Activated naive CD8-positive, alpha-beta T cell treated with anti-CD3 and anti-CD28 coated beads, Interleukin-2, amount 10 ng/mL, durations not matched to agents 7 days and 5 days (primary cell): ENCODE measurements at places on chromosomes 5 and 9. TPM values are rescaled to one million over a fixed set of nuclear protein-coding genes. Genes with fewer than 3 reads are reported as not detected.

Gene FREM1
- total RNA-seq, result not detected

Gene HMMR
- 54.5 TPM for total RNA-seq

Gene OR1J4
- total RNA-seq, result 0.44 TPM

Gene CBY3
- total RNA-seq, result 0.40 TPM

Gene COL5A1
- total RNA-seq, result 0.71 TPM
